Pancreas (tissue), 10 donors: ENCODE measurements at places on chromosomes 5 and 9. TPM values are rescaled to one million over a fixed set of nuclear protein-coding genes. Genes with fewer than 3 reads are reported as not detected.

- no peaks in the 10 kb centered on the region for H3K4me1 ChIP-seq
- no peaks in the 10 kb centered on the region for H3K27me3 ChIP-seq
- H3K27ac ChIP-seq: no peak overlapping the region
Observed at GRCh38 chr5:37519807-37520206, 140.7 kb downstream of the WDR70 start.

DNA sequence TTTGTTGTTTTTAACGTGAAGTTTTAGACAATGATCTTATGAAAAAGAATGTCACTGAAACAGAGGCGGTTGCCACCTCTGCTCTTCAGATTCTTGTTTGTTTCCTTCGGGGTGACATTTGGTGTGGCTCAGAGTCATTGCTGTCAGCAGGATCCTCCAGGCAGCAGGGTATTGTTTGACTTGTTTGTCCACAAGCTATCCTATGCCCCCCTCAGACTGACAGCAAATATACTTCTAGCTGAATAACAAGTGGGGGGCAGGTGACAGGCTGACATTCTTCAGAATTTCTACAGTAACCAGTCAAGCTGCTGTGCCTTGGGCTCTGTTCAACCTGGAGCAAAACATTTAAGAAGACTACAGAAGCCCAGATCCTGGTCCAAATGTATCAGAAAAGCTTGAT lies 383.3 kb downstream of the YTHDC2 start:
- DNase-seq: no peak
- no peak overlapping the region for H3K4me3 ChIP-seq
- no peaks in the 10 kb centered on the region for H3K36me3 ChIP-seq
- H3K27ac ChIP-seq: no peak overlapping the region
- H3K27me3 ChIP-seq: no peaks in the 10 kb centered on the region

GRCh38 chr9:270657-271237 lies 56.1 kb downstream of the DOCK8 start:
- no peaks in the 10 kb centered on the region for H3K36me3 ChIP-seq
- no peak overlapping the region for H3K27ac ChIP-seq
- H3K27me3 ChIP-seq: no peaks in the 10 kb centered on the region
- no peak overlapping the region for H3K4me3 ChIP-seq
- DNase-seq: no peak
- H3K4me1 ChIP-seq: no peaks in the 10 kb centered on the region

DNA sequence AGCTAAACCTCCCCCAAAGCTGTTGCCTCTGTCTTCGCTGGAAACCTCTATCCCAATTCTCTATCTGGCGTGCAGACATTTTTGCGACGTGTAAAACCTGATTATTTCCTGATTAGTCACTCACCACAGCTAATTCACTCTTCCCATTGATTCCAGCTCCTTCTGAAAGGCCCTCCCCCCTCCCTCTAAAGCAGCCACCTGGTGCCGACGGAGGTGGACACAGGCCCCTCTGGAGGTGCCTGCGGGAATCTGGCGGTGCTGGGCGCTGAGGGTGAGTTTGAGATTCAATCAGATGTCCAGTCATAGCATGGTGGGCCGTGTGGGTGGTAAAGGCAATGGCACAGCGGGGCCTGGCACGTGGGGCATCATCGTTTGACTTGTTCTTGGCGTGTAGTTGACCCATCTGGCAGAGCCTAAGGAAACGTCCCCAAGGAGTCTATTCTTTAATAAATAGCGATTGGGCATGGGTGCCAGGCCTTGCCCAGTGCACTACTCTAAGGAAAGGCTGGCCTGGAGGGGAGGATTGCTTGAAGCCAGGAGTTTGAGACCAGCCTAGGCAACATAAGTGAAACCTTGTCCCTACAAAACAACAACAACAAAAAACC lies 271.1 kb upstream of the MVB12B start:
- no peak overlapping the region for H3K4me3 ChIP-seq
- H3K27ac ChIP-seq: no peak overlapping the region
- no peaks in the 10 kb centered on the region for H3K36me3 ChIP-seq
- H3K4me1 ChIP-seq: no peaks in the 10 kb centered on the region
- DNase-seq: peak; percentile 26

- H3K36me3 ChIP-seq: peaks cover 14% of the 10 kb centered on the region
- no peak overlapping the region for H3K27ac ChIP-seq
- H3K4me1 ChIP-seq: no peaks in the 10 kb centered on the region
- no peak for DNase-seq
- no peak overlapping the region for H3K4me3 ChIP-seq
Observed at GRCh38 chr5:151037561-151038411, 17.4 kb downstream of the GPX3 start.

DNA sequence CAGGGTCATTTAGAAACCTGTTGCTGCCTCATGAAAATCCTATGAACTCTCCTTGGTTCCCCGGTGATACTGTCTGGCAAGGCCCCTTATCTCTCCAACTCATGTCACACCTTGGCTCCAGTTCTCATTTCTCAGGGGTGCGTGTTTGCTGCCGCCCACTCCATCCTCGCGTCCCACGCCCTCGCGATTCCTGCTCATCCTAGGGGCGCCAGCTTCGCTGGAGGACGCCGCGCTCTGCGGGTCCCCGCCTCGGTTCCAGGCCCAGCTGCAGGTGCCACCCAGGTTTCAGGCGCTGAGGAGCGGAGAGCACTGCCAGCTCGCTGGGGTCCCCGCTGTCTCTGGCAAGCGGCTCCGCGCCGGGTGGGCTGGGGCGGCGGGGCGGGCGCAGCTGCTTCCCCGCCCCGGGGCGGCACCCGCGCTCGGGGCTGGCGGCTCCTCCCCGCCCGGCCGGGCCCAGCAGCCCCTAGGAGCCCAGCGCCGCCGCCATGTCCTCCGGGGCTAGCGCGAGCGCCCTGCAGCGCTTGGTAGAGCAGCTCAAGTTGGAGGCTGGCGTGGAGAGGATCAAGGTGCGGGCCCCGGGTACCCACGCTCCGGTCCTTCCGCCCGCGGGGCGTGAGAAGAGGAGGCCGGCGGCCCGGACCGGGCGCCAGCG lies at the start of gene GNG10:
Gene GNG10 (plus strand): TSS at position 456 of the 652 bp plus-strand sequence. CDS start 30 bp downstream, at position 486.
- no peaks in the 10 kb centered on the region for H3K27me3 ChIP-seq
- peak within 1 kb of the TSS; percentile 59 for H3K4me3 ChIP-seq
- no peak within 1 kb of the TSS for H3K27ac ChIP-seq
- no peaks in the 10 kb centered on the region for H3K36me3 ChIP-seq

RALGPS1 gene
- 9.4 TPM for total RNA-seq
